ENCODE measurements at places on chromosomes 7 and 10.

DNA sequence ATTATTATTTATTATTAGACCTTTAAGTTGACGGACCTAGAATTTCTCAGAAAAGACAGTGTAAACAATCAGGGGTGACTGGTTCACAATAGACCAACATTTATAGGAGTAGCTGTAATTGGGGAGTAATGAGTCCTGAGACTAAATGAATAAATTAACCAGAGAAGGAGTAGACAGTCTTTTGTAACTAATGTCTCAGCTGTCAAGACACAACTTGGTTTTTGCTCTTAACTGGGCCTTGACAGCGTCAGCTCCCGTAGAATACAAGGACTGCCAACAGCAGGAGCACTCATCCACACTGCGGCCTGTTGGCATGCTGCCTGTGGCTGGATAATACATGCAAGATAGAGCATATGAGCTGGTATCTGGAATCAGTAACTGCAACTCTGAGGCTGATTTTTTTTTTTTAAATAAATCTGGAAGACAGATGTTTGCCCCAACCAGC lies 123.9 kb downstream of the CACNA2D1 start:
- DNase-seq = peak; percentile 74

DNA sequence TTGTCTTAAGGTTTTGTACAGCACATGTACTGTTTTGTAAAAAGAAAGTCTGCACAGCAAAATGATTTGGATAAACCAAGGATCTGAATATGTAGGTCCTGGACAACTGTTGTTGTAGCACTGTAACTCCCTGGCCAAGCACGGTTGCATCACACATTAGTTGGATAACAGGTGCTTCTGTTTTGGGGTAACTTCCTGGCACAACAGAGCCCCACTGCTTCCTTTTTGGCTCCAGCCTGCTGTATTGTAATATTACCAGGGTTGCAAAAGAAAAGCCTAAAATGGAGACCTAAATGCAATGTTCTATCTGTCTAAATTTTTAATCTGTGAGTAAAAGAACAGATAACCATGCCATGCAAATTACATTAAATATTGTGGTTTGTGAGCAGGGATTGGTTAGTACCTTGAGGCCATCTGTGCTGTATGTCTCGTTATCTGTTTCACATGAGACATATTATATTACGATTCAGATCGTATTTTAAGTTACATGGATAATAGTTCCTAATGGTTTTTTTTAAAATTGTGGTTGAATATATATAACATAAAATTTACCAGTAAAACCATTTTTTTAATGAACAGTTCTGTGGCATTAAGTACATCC lies 27.5 kb upstream of the WAC start:
- no peak for DNase-seq

DNA sequence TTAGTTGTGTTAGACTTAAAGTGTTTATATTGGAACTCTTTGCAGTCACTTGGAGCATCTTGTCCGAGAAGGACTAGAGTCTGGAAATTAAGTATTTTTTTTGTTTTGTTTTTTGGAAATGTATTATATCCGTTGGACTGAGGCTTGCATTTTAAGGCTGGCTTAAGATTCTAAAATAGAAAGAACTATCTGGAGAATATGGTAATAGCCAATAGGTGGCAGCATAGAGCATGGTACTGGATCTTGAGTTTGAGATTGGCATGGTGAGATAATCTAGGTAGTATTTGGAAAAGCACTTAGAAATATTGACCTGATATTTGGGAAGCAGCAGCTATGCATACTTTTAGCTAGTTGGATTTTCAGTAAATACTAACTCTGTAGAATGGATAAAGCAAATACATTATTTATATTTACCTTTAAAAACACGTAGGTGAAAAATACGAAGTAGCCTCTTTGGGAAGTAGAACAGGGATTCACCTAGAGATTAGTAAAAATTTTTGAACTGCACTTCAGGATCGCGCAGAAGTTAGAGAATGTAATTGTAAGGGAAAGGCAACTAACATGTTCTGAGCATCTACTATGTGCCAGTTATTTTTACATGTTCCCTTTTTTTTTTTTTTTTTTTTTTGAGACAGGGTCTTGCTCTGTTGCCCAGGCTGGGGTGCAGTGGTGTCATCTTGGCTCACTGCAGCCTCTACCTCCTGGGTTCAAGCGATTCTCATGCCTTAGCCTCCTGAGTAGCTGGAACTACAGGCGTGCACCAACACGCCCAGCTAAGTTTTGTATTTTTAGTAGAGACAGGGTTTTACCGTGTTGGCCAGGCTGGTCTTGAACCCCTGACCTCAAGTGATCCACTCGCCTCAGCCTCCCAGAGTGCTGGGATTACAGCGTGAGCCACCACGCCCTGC lies 78.6 kb downstream of the LCOR start:
- DNase-seq = peak; percentile 6

- DNase-seq = peak; percentile 86
Measured at GRCh38 chr7:42502022-42502421, 265.0 kb upstream of the GLI3 start.

GRCh38 chr7:113774182-113774807 lies 144.5 kb downstream of the PPP1R3A start:
- DNase-seq = peak; percentile 37

DNA sequence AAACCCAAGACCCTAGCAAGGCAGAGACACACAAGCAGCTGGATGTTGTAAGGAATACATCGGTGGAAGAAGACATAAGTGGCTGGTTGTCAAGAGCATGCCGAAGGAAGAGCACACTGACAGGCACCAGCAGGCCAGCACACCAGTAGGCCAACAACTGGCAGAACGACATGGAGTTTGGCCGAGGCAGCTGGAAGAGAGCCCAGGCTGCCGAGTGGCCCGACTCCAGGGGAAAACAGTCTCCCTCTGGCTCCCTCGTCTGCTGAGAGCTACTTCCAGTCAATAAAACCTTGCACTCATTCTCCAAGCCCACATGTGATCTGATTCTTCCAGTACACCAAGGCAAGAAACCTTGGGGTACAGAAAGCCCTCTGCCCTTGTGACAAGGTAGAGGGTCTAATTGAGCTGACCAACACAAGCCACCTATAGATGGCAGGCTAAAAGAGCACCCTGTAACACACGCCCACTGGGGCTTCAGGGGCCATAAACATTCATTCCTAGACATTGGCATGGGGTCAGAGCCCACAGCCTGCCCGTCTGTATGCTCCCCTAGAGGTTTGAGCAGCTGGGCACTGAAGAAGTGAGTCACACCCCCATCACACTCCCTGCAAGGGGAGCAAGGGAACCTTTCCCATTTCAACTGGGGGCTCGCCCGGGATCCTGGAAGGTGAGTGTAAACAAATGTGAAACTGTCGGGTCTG lies 14.7 kb upstream of the TNS3 start:
- DNase-seq = peak; percentile 47

DNA sequence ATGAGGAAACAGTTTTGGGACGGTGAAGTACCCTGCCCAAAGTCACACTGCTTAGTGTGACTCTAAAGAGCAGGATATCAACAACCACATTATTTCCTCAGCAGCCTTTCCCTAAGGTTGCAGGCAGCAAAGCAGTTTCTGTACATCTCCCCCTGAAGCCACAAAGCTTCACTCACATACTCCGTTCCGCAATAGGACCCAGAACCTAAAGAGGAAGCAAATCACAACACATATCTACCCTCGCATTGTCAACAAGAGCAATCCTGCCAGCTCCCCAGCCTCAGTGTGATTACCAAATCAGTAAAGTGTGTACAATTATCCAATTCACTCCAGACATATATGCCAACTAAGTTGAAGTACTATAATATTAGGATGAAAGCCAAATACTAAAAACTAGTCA lies 30.8 kb downstream of the VAX1 start:
- DNase-seq = no peak
